AG10803 (cell line): ENCODE measurements at places on chromosomes 2 and 18.

DNA sequence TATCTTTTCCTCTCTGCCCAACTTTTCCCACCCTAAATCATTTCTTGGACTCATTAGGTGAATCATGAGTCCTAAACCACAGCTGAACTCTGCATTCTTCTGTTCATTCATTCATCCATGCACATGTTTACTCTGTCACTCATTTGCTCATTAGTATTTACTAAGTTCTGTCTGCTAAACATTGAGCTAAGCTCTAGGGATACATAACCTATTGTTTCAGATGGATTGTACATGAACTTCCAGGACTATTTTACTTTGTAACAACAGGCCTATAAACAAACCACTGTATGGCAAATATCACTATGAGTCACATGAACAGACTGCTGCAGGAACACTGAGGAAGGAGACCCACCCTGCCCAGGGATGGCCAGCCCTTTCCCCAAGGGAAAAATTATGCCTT lies 14.6 kb upstream of the DYNC2LI1 start:
- peak; percentile 87 for DNase-seq

- DNase-seq, result no peak
Measured at GRCh38 chr2:20620271-20620681, 30.6 kb downstream of the HS1BP3 start.

DNA sequence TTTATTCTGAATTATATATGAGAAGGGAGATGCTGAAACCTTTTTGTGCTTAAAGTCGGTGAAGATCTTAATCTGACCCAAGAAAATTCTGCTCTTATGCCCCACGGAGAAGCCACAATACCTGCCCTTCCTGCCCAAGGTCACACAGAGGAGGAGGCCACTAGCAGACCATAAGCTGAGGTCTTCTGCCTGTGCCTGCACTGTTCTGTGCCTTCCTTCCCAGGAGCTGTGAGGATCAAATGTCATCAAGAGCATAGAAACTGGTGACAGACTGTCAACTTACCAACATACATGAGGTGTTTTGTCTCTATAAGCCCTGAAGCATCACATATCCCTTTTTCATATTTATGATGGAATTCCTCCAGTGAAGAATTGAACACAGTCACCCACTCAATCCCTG lies 233.3 kb downstream of the C1D start:
- no peak for DNase-seq

DNA sequence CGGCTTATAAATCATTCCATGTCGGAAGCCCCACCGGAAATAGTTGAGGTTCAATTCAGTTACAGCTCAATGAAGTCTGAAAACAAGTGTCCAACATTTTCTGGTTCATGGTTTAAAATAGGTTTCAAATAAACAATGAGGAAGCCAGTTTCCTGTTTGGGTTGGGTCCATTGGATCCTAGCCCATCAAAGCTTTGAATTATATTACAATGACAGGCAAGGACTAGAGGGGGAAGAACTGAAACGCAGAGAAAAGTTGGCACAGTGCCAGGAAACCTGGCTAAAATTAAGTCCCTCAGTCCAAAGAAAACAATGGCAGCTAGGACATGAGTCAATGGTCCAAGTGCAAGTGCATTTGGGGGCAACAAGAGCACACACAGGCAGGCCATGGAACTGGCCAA lies 32.0 kb downstream of the SLC14A1 start:
- peak; percentile 30 for DNase-seq

DNA sequence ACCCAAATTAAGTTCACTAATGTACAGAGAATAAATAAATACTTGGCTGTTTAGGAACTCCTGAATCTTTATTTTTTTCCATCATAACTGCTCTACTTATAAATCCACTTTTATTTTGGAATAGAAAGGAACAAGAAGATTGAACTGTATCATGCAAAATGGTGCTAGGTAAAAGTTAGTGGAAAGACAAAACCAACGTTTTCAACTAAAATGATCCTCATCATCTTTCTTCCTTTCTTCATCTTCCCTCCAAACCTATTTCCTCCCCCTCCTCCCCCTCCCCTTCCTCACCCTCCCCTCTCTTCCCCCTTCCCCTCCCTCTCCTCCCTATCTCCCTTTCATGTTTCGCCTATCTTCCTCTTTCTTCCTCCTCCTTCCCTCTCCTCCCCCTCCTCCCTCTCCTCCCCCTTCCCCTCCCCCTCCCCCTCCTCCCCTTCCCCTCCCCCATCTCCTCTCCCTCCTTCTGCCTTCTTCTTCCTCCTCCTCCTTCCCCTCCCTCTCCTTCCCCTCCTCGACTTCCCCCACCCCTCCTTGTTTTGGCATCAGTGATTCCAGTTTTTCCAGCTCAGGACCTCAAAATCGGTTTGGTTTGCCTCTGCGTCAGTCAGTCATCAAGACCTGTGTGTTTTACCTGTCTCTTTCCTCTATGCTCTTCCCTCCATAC lies 5.1 kb downstream of the KLHL23 start:
- no peak for DNase-seq
